Endothelial cell of umbilical vein (primary cell): ENCODE measurements at places on chromosomes 4 and X. TPM values are rescaled to one million over a fixed set of nuclear protein-coding genes. Genes with fewer than 3 reads are reported as not detected.

- no peak for DNase-seq
Measured at GRCh38 chr4:77564231-77564630, 41.4 kb upstream of the CXCL13 start.

DNA sequence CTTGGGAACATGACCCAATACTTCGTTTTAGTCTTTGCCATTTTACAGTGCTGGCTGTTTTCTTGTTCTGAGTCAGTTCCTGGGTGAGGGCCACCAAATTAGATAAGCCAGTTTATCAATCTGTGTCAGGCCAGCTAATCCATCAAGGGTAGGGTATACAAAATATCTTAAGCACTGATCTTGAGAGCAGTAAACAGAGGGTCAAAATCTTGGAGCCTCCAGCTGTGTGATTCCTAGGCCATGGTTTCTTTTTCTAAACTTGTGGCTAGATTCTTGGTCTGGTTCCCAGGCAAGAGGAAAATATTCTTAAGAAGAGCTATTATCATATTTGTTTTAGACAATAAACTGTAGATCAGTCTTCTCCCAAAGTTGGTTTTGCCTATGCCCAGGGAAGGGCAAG lies 1396.6 kb upstream of the PABPC4L start:
- DNase-seq, result no peak

DNA sequence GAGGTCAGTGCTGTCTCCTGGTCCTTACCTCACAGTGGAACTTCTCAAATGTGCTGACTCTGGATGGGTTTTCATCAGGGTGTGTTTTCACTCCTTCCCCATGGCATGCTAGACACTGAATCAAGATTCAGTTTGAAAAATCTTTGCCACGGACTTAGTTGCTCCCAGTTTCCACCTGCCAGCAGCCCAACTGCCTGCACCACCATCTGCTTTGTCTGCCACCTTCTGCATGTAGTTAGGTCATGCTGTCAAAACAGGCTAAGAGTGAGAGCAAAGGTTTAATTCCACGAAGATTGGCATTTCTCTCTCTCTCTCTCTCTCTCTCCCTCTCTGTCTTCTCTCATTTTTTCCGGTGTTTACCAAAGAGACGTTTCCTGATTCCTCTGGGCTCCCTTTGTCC lies 258.0 kb upstream of the EDNRA start:
- DNase-seq, result no peak

DNA sequence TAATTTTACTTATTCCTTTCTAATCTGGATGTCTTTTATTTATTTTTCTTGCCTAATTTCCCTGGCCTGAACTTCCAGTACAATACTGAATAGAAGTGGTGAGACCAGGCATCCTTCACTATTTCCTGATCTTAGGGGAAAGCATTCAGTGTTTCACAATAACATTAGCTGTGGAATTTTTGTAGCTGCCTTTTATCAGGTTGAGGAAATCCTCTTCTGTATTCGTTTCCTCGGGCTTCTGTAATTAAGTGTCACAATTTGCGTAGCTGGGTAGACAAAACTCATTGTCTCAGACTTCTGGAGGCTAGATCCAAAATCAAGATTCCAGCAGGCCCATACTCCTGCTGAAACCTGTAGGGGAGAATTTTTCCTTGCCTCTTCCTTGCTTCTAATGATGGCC lies 598.4 kb upstream of the FTHL17 start:
- peak; percentile 77 for DNase-seq

- DNase-seq, result no peak
Measured at GRCh38 chr4:2672700-2673099, 83.4 kb downstream of the TNIP2 start.

GRCh38 chr4:170990989-170991589 lies 822.1 kb upstream of the GALNTL6 start:
- DNase-seq, result no peak

DNA sequence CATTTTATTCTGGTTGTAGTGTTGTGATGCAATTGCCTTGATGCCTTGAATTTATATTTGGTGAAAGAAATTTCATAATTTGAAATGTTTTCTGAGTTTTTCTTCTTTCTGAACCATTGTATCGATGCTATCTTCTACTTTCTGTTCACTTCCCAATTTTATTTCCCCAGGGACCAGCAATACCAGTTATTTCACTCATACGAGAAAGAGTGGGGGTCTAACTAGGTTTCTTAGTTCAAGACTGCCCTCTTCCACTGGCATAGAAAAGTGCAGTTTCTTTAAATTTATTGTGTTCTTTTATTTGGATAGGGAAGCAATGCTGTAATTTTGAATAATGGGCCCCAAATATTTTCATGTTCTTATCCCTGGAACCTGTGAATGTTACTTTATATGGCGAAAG lies 544.0 kb upstream of the ADGRL3 start:
- no peak for DNase-seq

- no peak for DNase-seq
Measured at GRCh38 chrX:110310896-110311295, 7.0 kb downstream of the AMMECR1 start.

DNA sequence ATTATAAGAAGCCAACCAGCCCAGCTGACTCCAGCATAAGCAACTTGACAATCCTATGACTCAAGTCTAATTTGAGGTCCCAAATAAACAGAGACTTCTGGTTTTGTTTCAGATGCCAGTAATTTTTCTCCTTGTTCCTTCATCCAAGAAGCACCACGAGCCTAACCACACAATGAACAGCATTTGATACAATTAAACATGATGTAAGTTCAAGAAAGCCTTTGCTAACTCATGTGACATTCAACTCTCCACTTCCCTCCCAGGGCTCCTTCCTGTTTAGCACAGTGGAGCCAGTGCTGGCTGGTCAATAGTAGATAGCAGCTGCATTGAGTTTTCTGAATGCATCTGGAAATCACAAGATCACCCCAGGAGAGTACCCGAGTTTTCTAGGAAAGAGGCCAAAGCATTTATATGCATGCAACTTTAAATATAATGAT lies 206.3 kb downstream of the ARHGAP24 start:
- DNase-seq, result no peak

DNA sequence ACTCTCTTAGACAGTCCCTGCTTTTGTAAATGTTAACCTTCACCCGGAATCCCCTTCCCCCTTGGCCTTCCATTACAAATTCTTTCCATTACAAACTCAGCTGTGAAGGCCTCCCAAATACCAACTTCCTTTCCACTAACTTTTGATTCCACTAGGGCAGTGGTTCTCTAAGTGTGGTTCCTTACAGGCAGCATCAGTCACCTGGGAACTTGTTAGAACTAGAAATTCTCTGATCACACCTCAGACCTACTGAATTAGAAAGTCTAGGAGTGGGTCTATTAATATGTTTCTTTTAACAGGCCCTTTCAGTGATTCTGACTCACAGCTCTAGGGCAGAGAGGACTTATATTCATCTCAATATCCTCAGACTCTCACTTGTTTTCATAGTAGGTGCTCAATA lies 19.0 kb upstream of the MRPL1 start:
- peak; percentile 14 for DNase-seq

GRCh38 chr4:100695871-100696270 lies 178.0 kb upstream of the EMCN start:
- DNase-seq, result peak; percentile 24

Gene MAP7D3
- polyA plus RNA-seq, result 5.6 and 6.5 TPM in 2 replicates
